Endothelial cell of umbilical vein (primary cell): ENCODE measurements at places on chromosomes 11 and 22. TPM values are rescaled to one million over a fixed set of nuclear protein-coding genes. Genes with fewer than 3 reads are reported as not detected.

DNA sequence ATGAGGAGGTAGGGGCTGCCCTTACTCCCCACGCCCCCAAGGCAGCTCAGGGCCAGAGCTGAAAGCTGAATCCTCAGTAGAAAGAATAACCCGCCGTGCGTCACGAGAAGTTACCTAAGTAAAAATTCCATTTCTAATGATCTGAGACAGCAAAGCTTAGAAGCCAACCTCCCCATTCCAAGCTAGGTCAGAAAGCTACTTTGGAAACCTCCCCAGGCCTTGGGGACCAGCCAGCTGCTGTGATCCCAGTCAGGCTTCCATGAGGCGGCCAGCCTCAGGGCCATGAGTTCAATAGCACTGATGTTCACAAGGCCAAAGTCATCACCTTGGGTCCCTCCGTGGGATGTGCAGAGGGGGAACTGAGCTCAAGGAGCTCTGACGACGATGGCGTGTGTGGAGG lies 6.9 kb downstream of the SHISAL1 start:
- DNase-seq = no peak
- H3K36me3 ChIP-seq = no peaks in the 10 kb centered on the region
- no peaks in the 10 kb centered on the region for H3K4me1 ChIP-seq
- no peaks in the 10 kb centered on the region for H3K27me3 ChIP-seq
- no peak overlapping the region for H3K27ac ChIP-seq

- H3K36me3 ChIP-seq = no peaks in the 10 kb centered on the region
- no peaks in the 10 kb centered on the region for H3K27me3 ChIP-seq
- H3K4me3 ChIP-seq = no peak overlapping the region
- DNase-seq = no peak
Observed at GRCh38 chr11:59137190-59137589, 5.5 kb upstream of the FAM111A start.

- peaks cover 6% of the 10 kb centered on the region for H3K27me3 ChIP-seq
- no peaks in the 10 kb centered on the region for H3K36me3 ChIP-seq
- no peak overlapping the region for H3K4me3 ChIP-seq
- DNase-seq = no peak
- no peak overlapping the region for H3K27ac ChIP-seq
- H3K4me1 ChIP-seq = no peaks in the 10 kb centered on the region
Observed at GRCh38 chr11:62423012-62423411, 4.2 kb downstream of the SCGB1A1 start.

- no peaks in the 10 kb centered on the region for H3K36me3 ChIP-seq
- no peaks in the 10 kb centered on the region for H3K27me3 ChIP-seq
- peak overlapping the region; percentile 21 for H3K27ac ChIP-seq
- peaks cover 33% of the 10 kb centered on the region for H3K4me1 ChIP-seq
Observed at GRCh38 chr22:36197514-36198146, 4.0 kb downstream of the APOL4 start.

GRCh38 chr11:59426361-59427067 lies at the start of gene OR5A2:
TSS of gene OR5A2 (minus strand) at chr11:59426413. CDS start at chr11:59422953, 3,460 bp downstream.
- DNase-seq = no peak
- no peak within 1 kb of the TSS for H3K4me3 ChIP-seq
- H3K36me3 ChIP-seq = no peaks in the 10 kb centered on the region
- no peaks in the 10 kb centered on the region for H3K4me1 ChIP-seq
- no peak within 1 kb of the TSS for H3K27ac ChIP-seq

GRCh38 chr22:37163575-37164504 lies 14.1 kb upstream of the IL2RB start:
- H3K4me3 ChIP-seq = no peak overlapping the region
- no peak overlapping the region for H3K27ac ChIP-seq
- no peaks in the 10 kb centered on the region for H3K27me3 ChIP-seq
- no peaks in the 10 kb centered on the region for H3K4me1 ChIP-seq
- no peaks in the 10 kb centered on the region for H3K36me3 ChIP-seq
- no peak for DNase-seq

DNA sequence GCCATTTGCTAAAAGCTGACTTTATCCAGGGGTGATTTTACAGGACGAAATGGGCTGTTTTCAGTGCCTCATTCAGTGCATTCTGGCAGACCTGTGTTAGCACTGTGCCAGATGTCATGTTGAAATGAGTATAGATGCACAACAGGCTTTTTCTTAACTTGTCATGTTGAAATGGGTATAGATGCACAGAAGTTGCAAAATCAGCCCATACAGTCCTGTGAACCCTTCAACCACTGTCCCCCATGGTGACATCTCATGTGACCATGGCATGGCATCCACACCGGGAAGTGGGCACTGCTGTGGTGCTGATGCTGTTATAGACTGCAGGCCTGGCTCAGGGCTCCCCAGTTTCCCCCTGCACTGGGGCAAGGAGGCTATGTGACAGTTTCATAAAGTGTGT lies 2.5 kb downstream of the TALDO1 start:
- DNase-seq = no peak
- no peaks in the 10 kb centered on the region for H3K36me3 ChIP-seq
- H3K4me3 ChIP-seq = no peak overlapping the region
- no peaks in the 10 kb centered on the region for H3K27me3 ChIP-seq
- no peak overlapping the region for H3K27ac ChIP-seq
- H3K4me1 ChIP-seq = peaks cover 17% of the 10 kb centered on the region

C11orf42 gene
- not detected in 2 replicates for total RNA-seq

OR10A2 gene
- not detected in 2 replicates for total RNA-seq

SLC5A4 gene
- total RNA-seq = 1.5 and 1.6 TPM in 2 replicates
